Renal cortex interstitium (tissue), 15 donors: ENCODE measurements at places on chromosomes 16 and 17. TPM values are rescaled to one million over a fixed set of nuclear protein-coding genes. Genes with fewer than 3 reads are reported as not detected.

The METTL26 gene
- polyA plus RNA-seq: 39.3 TPM

The RDM1 gene
- polyA plus RNA-seq: 2.3 TPM

The WNT3 gene
- polyA plus RNA-seq: 2.0 TPM

DNA sequence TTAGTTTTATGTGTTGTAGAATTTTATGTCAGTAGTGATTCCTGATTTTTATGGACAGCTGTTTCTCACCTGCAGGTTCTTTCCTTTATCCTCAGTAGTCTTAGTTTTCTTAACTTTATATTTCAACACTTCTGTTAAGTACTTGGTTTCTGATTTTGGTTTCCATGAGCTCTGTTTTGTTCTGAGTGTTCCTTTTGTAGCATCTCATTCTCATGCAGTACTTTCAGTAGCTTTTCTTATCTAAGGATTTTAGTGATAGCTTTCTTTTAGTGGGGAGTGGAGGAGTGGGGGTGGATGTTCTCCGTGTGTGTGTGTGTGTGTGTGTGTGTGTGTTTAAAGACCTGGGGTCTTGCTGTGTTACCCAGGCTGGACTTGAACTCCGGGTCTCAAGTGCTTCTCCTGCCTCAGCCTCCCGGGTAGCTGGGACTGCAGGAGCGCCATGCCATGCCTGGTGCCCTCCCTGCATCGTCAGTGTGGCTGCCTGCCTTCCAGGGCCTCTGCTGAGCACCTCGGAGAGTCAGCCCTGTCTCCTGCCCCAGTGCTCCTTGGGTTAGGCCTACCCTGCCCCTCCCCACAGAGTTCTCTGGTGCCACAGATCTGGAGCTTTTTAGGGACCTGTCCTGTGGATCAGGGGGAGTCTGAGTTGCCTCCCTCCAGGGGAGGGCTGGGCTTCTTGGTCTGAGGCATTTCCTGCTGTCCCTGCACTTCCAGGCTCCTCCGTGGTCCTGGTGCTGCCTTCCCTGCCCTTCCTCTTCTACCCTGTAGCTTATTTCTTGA lies 4.3 kb upstream of the ZNF750 start:
- no peak for DNase-seq

DNA sequence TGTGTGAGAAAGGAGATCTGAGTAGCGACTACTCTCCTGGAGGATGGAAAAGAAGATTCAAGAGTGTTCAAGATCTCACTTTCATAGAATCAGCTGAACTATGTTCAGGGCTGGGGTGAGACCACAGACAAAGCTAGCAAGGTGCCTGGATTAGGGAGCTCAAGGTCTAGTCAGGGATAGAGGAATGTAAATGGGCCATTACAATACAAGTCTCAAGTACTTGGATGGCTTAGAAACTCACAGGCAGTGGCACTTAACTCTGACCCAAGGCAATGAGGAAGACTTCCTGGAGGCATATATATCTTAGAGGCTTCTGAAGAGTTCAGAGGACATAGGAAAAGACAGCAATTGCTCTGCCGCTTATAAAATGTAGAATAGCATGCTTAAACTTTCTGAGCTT lies 184.9 kb upstream of the CDH11 start:
- no peak for DNase-seq

DNA sequence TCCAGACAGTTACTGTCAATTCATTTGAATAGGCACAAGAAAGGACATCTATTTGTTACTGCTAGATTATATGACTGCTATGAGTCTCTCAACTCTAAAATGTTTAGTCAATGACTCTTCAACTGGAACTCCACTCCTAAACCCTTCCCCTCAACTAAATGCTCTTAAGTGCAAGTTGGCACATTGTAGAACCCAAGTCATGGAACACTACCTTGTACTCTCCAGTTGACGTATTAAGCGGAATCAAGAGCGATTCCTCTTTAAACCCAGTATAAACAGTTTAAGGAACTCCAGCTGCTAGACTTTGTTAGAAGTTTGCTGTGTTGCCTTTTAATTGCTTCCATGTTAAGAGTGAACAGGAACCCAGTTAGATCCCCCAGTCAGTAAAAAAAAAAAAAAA lies 44.6 kb downstream of the STH start:
- DNase-seq: no peak

GRCh38 chr17:17300624-17301568 lies 2.3 kb upstream of the NT5M start:
- no peak for DNase-seq

- DNase-seq: no peak
Measured at GRCh38 chr16:67805718-67806427, 487 bp downstream of the RANBP10 start.

GRCh38 chr17:5555254-5555653 lies 29.1 kb downstream of the NLRP1 start:
- DNase-seq: no peak

- DNase-seq: no peak
Measured at GRCh38 chr17:45768000-45768399, 16.1 kb upstream of the CRHR1 start.

GRCh38 chr16:87765776-87766484 lies at the start of gene KLHDC4:
KLHDC4 (minus strand) TSS chr16:87765986; CDS start chr16:87765890, 96 bp downstream.
- DNase-seq: peak; percentile 84

GRCh38 chr17:38352245-38353085 lies 821 bp downstream of the SOCS7 start:
- peak; percentile 11 for DNase-seq

DNA sequence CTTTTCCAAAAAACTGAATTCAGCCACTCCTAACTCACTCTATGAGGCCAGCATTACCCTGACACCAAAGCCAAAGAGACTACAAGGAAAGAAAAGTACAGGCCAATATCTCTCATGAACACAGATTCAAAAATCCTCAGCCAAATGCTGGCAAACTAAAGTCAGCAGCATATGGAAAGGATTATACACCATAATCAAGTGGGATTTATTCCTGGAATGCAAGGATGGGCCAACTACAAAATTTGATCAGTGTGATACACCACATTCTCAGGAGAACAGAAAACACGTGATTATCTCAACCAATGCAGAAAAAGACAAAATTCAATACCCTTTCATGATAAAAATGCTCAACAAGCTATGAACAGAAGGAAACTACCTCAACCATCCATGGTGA lies 7.7 kb upstream of the AATK start:
- DNase-seq: no peak

GRCh38 chr17:62713086-62713881 lies 85.8 kb downstream of the MRC2 start:
- no peak for DNase-seq

GRCh38 chr16:178668-179015 lies 1.6 kb upstream of the HBQ1 start:
- no peak for DNase-seq

GRCh38 chr16:14681115-14681514 lies 13.0 kb downstream of the PLA2G10 start:
- no peak for DNase-seq

DNA sequence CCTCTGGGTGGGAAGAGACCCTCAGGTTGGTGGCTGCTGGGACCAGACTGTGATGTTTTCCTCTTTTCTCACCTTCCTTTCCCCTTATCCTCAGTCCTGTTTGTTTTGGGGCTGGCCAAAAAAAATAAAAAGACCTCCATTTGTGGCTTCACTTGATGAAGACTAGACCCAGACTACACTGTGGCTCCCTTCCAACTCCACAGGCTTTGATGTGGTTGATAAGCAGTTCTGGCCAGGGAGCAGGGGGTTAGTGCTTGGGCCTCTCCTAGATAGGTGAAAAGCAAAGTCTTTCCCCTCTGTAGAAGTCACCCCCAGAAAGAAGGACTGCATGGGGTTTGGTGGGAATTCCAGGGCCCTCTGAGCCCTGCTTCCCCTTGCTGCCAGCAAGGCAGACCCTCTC lies 11.2 kb upstream of the ADAM11 start:
- DNase-seq: no peak

GRCh38 chr16:85878875-85879274 lies 20.1 kb upstream of the IRF8 start:
- DNase-seq: no peak
